ENCODE measurements at places on chromosomes 2 and 18. TPM values are rescaled to one million over a fixed set of nuclear protein-coding genes. Genes with fewer than 3 reads are reported as not detected.

Gene MEMO1
- polyA plus RNA-seq: 32.0 TPM

Gene SERPINB4
- polyA plus RNA-seq: not detected

Gene LIMS4
- 1.4 TPM for polyA plus RNA-seq

Gene PMS1
- polyA plus RNA-seq: 20.1 TPM

Gene MITD1
- 43.2 TPM for polyA plus RNA-seq

Gene MALL
- not detected for polyA plus RNA-seq

Gene CCL20
- polyA plus RNA-seq: not detected

Gene TEX44
- not detected for polyA plus RNA-seq

Gene SMIM21
- polyA plus RNA-seq: not detected
